ENCODE measurements at places on chromosomes 11 and 22. TPM values are rescaled to one million over a fixed set of nuclear protein-coding genes. Genes with fewer than 3 reads are reported as not detected.

TEX12 gene
- not detected for total RNA-seq

SLC5A4 gene
- total RNA-seq, result not detected

MS4A6E gene
- total RNA-seq, result not detected

FAU gene
- 738 TPM for total RNA-seq

DERL3 gene
- 0.56 TPM for total RNA-seq

DNA sequence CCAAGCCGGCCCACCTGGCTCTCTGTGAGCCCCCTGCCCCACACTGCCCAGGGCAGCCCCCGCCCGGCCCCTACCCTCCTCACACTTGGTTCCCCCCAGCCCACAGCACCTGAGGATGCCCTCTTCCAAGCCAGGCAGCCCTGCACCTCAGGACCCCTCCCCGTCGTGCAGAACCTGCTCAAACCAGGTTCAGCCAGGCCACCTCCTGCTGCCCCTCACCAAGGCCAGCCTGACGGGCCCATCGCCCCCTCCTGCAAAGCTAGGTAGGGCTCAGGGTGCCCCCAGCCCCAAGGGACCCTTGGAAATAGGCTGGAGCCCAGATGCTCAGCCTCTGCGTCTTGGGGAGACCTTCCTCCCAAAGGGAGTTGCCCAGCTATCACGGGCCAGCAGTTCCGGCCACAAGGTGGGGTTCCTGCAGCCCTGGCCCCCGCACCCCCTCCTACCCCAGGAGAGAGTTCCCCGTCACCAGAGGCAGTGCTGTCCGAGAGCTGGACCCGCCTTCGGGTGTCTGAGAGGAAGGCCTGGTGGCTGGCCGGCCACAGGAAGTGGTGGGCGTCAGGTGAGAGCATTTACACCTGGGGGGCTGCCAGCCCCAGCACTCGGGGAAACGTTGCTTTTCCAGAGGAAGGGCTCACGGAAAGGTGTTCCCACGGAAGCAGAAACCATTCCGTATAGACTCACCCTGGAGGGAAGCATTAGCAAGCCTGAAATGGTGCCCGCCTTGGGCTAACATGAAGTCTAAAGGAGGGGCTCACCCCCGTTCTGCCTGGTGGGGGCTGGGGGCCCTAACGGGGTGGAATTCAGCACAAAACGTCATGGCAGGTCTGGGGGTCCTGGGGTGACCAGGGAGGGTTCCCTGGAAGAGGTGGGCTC is 3.2 kb upstream of the SYT8 start:
- no peaks in the 10 kb centered on the region for H3K27me3 ChIP-seq
- no peak overlapping the region for H3K4me3 ChIP-seq
- DNase-seq, result no peak
- H3K4me1 ChIP-seq, result peaks cover 68% of the 10 kb centered on the region
- peak overlapping the region; percentile 80 for H3K27ac ChIP-seq

DNA sequence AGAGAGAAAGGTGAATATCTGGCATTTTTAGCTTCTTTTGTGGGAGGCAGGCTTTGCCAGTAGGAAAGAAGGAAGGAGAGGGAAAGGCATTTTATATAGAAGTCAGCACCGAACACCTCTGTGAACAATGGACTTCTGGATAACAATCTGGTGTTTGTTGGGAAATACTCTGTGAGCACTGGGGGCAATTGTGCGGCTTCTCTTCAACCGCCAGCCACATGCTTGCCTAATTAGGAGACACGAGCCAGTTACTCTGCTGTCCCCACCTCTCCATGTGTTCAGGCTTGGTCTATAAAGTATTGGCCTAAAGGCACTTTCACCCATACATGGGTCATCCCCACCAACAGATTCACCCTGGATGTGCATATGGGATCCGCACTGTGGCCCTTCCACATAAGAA is 523.6 kb downstream of the NTM start:
- no peak overlapping the region for H3K4me3 ChIP-seq
- H3K4me1 ChIP-seq, result peaks cover 28% of the 10 kb centered on the region
- no peak overlapping the region for H3K27ac ChIP-seq
- DNase-seq, result no peak
- no peaks in the 10 kb centered on the region for H3K36me3 ChIP-seq

DNA sequence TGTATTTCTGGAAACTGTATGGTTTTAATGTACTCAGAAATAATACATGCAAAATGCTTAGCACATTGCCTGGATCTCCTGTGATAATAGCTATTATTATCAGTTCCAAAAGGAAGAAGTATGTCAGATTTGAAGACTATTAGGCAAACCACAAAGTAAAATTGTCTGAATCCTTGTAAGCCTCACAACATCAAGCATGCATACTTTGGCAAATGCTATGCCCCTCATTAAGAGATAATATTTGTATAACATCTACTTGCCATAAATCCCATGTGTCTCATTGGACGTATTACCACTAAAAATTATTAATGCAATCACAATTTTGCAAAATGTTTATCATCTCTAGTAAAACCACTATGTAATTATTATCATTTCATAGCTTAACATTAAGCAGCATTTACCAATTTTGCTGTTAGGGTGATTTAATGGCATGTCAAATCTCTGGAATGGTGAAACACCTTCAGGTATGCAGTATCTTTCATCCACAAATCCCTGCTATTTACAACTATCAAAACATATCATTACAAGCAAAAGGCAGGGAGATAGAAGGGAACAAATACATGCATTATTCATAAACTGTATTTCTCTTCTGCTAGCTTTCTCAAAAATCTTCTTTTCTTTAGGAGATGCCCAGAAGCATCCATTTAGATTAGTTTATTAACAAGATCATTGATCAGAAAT is 974.6 kb upstream of the RAG2 start:
- no peak overlapping the region for H3K4me3 ChIP-seq
- DNase-seq, result no peak
- H3K27ac ChIP-seq, result no peak overlapping the region

- no peaks in the 10 kb centered on the region for H3K36me3 ChIP-seq
- no peak overlapping the region for H3K4me3 ChIP-seq
- peaks cover 25% of the 10 kb centered on the region for H3K4me1 ChIP-seq
These were observed 16.6 kb downstream of the CRELD2 start for GRCh38 chr22:49934891-49935557.

DNA sequence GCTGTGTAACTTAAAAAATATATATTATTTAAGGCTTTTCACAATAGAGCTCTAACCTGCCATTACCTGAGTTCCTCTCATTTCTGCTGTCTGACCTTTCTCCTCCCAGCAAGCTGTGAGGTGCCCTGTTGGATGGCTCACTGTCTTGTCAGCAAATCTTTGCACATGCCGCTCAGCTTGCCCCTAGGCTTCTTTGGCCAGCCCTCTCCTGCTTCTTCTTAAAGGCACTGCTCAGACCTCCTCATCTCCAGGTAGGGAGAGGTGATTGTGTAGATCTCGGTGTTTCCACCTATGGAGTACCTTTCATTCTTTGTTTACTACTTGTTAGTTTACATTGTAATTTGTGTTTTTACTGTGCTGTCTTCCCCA is 96.5 kb downstream of the EXT2 start:
- H3K4me1 ChIP-seq, result peaks cover 2% of the 10 kb centered on the region
- H3K27ac ChIP-seq, result no peak overlapping the region
- H3K4me3 ChIP-seq, result no peak overlapping the region
- peaks cover 38% of the 10 kb centered on the region for H3K36me3 ChIP-seq
- no peak for DNase-seq
- H3K27me3 ChIP-seq, result no peaks in the 10 kb centered on the region

- H3K4me3 ChIP-seq, result no peak overlapping the region
- no peaks in the 10 kb centered on the region for H3K4me1 ChIP-seq
- H3K36me3 ChIP-seq, result no peaks in the 10 kb centered on the region
- H3K27me3 ChIP-seq, result peaks cover 21% of the 10 kb centered on the region
- H3K27ac ChIP-seq, result no peak overlapping the region
These were observed 1.3 kb downstream of the ACR start for GRCh38 chr22:50739279-50739691.

All from osteocyte (in vitro differentiated cells).